K562 (cell line): ENCODE measurements at places on chromosomes 6 and 20.
A peak's percentile ranks its signal among the peaks of the same experiment; 100 is the strongest.

- no peak overlapping the region for H3K27ac ChIP-seq
- DNase-seq: no peak
- H3K36me3 ChIP-seq: peaks cover 65% of the 10 kb centered on the region
- no peak overlapping the region for H3K4me3 ChIP-seq
These were observed 2.6 kb downstream of the SRSF6 start for GRCh38 chr20:43460172-43460829.

GRCh38 chr6:118537574-118537973 is 10.5 kb upstream of the PLN start:
- no peaks in the 10 kb centered on the region for H3K4me1 ChIP-seq
- H3K27me3 ChIP-seq: no peaks in the 10 kb centered on the region
- H3K27ac ChIP-seq: no peak overlapping the region

GRCh38 chr20:8837396-8837795 is 231.5 kb upstream of the PLCB4 start:
- H3K27ac ChIP-seq: no peak overlapping the region
- no peaks in the 10 kb centered on the region for H3K4me1 ChIP-seq
- no peaks in the 10 kb centered on the region for H3K36me3 ChIP-seq
- no peak for DNase-seq

DNA sequence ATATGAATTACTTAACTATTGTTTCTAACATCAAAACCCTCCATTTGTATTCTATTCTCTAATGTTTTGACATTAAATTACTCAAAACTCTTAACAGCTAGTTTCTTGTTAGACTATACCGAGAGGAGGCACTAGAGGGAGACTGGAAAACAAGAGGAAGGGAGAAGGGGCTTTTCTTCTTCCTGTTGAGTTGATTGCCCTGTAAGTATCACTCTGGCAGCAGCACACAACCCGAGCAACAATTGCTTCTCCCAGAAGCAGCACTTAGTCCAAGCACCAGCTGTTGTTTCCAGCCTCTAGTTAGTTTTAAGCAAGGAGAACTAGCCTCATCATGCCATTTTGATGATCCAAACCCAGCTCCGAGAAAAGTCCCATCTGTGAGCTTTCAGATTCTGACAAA is 603.8 kb downstream of the PRKN start:
- H3K4me1 ChIP-seq: no peaks in the 10 kb centered on the region
- no peak for DNase-seq
- H3K36me3 ChIP-seq: no peaks in the 10 kb centered on the region
- no peak overlapping the region for H3K4me3 ChIP-seq
- H3K27ac ChIP-seq: no peak overlapping the region

- peak; percentile 14 for DNase-seq
- no peak overlapping the region for H3K27ac ChIP-seq
- H3K4me1 ChIP-seq: peaks cover 12% of the 10 kb centered on the region; the same call in 2 of the 3 replicates
These were observed 38.0 kb downstream of the SESN1 start for GRCh38 chr6:109056661-109057060.
